ENCODE measurements at places on chromosomes 4 and X.

GRCh38 chr4:48350871-48351270 lies 9.5 kb downstream of the SLAIN2 start:
- no peak for DNase-seq

GRCh38 chr4:85955620-85956292 lies 404.1 kb downstream of the MAPK10 start:
- DNase-seq: no peak

- no peak for DNase-seq
Observed at GRCh38 chr4:153439831-153440230, 26.3 kb upstream of the TMEM131L start.

DNA sequence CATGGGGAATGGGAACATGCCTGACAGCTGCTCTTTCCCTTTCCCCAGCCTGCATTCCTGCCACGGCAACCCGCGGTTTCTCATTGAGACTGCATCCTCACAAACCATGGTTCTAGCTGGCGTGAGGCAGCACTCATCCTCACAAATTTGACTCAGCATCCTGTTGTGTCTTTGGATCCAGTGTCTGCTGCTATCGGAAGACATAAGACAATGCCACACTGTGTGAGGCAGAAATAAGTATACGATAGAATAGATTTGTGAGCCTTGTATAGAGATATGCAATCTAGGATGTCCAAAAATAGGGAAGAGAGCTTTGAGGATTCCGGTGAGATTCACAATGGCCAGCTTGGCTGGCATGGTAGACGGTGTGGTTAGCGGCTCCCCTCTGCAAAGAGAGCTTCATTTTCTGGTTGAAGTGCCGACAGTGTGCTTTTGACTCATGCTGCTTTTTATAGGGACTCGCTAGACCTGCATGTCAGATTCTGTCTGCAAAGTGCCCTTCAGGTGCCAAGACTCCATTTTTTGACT lies 161.3 kb upstream of the PSAPL1 start:
- no peak for DNase-seq
